ENCODE measurements at places on chromosomes 1 and 21.

- no peak for DNase-seq
Observed at GRCh38 chr1:171645553-171646248, 6.8 kb downstream of the MYOC start.

- DNase-seq, result no peak
Observed at GRCh38 chr1:22053861-22054770, 1.6 kb downstream of the CDC42 start.

GRCh38 chr1:218524526-218524925, 179.4 kb downstream of the TGFB2 start:
- DNase-seq, result no peak

GRCh38 chr1:94156096-94156625, 35.2 kb upstream of the ABCA4 start:
- no peak for DNase-seq

DNA sequence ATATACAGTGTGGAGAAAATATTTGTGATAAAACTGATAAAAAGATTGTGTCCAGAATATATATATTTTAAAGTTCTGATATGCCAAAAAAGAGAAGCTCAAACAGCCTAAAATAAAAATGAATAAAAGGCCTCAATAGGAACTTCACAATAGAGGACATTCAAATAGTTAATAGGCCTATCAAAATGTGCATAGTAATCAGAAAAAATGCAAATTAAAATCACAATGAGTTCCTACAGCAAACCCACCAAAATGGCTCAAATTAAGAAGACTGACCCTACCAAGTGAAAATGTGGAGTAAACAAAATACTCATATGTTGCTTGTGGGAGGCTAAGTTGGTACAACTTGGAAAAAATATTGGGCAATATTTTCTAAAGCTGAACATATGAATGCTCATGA, 57.6 kb upstream of the COG2 start:
- DNase-seq, result no peak

DNA sequence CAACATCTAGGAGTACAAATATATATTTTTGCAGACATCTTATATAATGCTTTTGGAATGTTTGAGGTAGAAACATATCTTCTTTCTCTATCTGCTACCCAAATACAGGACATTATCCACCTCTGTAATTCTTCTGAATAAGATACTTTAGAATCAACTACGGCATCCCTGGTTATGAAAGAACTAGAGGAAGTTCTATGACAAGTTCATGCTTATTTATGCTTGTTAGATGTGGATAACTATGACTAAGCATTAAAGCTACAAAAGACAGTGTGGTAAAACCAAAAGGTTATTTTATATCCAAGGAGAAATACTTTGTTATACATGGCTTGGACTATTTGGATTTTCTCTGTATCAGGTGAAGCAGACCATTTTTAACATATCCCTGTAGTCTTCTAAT, 894.0 kb downstream of the KCNT2 start:
- no peak for DNase-seq

- DNase-seq, result no peak
Observed at GRCh38 chr1:199735660-199736059, 291.9 kb upstream of the NR5A2 start.

All from NCI-H1930 (cell line).